T-helper 2 cell (primary cell): ENCODE measurements at places on chromosomes 6 and 20.

GRCh38 chr6:162074641-162075275 lies 652.8 kb downstream of the PRKN start:
- no peak for DNase-seq

DNA sequence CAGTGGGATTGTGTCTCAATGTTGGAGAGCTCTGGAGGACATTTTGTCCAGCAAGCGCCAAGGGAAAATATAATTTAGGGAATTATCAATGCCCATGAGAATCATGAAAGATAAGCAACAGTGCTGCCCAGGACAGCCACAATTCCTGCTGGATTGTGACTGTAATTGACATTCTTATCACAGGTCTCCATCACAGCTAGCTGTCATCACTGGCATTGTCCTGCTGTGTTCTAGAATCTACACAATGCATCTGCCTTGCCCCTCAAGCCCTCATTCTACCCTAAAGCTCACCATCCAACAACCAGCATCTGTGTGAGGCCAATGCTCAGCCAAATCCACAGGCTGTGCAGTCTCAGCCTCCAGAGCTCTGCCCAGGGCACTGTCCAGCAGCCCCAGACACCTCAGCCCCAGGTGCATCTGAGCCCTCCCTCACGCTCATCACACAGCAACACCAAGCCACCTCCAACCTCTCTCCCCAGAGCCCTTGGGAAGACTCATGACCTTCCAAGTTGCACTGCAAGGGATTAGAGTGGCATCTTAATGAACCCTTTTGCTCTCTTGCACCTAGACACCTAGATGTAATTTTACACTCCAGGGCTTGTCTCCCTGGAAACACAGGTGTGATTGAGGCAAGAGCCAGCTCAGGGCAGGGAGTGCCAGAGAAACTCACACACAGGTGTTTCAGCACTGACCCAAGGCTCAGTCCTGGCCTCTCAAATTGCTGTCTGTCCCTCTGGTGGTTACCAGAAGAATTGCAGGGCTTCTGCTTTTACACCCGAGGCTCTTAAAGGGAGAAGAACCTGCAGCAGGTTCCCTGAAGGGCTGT lies 85.2 kb upstream of the PHACTR3 start:
- no peak for DNase-seq

DNA sequence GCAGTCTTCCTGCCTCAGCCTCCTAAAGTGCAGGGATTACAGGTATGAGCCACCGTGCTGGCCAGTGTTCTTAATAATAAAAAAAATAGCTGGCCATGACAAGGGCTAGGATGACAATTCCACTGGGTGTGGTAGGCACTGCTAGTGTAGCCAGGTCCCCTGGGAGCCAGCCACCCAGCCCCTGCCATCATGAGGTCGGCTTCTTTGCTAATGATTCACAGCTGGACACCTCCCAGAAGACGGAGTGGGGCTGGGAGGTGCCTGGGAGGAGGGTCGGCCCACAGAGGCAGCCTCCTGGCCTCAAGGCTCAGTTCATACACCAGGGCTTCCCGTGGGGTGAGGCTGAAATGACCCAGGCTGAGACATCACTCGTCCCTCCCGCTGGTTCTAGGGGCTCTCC lies 230.4 kb downstream of the TAF4 start:
- no peak for DNase-seq

- DNase-seq: peak; percentile 40
Measured at GRCh38 chr20:43667341-43668132, 623 bp downstream of the MYBL2 start.

DNA sequence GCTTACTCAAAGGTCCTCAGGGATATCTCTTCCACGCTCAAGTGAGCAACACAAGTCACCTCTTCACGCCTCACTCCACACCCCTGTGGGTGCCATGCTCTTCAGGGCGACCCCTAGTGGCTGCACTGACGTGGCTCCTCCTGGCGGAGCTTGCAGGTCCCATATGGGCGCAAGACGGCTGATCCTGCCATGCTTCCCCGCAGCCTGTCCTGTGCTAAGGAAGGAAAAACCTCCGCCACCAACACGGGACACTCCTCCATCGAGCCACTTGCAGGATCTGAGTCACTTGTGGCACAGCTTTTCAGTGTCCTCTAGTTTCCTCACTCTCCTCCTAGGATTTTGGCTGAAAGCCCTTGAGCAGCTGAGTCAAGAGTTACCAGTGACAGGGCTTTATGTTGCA lies 90.7 kb downstream of the KHDC1L start:
- no peak for DNase-seq

DNA sequence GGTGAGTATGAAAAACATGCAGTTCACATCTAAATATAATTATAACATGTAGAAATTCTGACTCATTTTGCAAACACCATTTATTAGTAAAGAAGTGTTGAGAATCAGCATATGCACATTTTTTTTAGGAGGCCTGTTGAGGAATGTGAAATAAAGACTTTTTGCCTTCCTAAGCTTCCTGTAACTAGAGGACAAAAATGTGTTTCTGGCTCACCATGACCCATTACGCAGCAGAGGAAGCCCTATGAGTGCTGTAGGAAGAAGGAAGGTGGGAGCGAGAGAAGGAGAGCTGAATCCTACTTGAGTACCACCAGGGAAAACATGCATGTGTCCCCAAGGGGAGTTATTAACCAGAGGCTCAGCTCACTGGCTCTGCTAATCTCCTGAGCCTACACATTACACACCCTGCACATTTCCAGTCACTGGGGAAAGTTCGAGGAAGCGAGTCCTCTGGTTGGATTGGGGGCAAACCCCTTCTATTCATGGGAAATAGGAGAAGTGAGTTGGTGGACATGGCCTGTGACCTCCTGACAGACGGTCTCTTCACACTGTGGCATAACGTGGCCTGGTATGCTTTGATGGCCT lies 540.5 kb upstream of the JAG1 start:
- DNase-seq: no peak

DNA sequence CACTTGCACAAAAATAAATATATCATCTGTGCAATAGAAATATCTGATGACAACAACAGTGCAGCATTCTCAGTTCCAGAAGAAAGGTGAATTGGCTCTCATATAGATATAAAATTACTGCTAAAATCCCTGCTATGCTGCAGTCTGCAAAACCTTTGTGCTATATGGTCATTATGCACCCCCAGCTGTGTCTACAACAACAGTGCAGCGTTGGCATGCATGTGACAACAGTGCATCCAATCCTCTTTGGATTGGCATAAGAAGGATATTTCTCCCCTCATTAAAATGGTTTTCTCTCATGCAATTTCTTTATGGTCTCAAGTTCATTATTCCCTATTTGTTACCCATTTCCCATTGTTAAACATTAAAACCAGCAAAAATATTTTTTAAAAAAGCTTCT lies 23.1 kb downstream of the OR2B6 start:
- DNase-seq: no peak
